ENCODE measurements at places on chromosomes 16 and 17. TPM values are rescaled to one million over a fixed set of nuclear protein-coding genes. Genes with fewer than 3 reads are reported as not detected.

GRCh38 chr16:15950161-15950854 is 892 bp downstream of the ABCC1 start:
- H3K36me3 ChIP-seq: peaks cover 4% of the 10 kb centered on the region
- H3K4me1 ChIP-seq: peaks cover 35% of the 10 kb centered on the region
- peak; percentile 53 for DNase-seq
- H3K27me3 ChIP-seq: no peaks in the 10 kb centered on the region
- peak overlapping the region; percentile 95 for H3K27ac ChIP-seq

DNA sequence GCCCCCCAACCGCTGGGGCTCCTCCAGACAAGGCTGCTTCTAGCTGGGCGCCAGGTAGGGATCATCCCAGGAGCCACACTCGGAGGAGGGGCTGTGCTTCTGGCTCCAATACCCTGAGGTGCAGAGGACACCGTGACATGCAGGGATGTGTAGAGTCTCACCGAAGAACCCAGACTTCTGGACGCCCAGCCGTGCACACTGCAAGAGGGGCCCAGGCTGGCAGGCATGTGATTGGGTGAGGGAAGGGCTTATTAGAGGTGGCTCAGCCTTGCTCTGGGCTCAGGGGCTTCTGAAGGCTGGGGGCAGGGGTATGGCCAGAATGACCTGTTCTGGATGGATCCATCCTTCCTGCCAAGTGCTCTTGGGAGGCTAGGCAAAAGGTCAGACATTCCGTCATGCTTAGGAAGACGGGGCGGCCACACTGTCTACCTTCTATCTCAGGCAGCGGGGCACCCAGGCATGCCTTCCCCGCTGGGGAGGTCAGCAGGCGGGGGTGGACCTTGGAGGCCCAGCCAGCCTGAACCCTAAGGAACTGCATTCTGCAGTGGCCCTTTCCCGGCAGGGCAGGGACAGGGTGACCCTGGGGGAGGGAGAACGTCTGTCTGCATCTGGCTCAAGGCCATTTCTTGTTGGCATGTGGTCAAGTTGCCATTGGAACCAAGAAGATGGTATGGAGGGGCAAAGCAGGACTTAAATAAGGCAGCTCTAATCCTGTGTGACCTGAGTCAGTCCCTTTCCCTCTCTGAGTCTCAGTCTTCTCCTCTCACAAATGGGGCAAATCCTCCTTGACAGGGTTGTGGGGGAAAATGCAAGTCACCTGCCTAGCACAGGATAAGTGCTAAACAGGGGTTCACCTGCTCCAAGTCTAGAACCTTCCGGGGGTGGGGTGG is 5.8 kb upstream of the ADGRG1 start:
- H3K27ac ChIP-seq: no peak overlapping the region
- H3K27me3 ChIP-seq: peaks cover 17% of the 10 kb centered on the region
- no peak overlapping the region for H3K4me3 ChIP-seq
- no peaks in the 10 kb centered on the region for H3K36me3 ChIP-seq
- peaks cover 8% of the 10 kb centered on the region for H3K4me1 ChIP-seq

DNA sequence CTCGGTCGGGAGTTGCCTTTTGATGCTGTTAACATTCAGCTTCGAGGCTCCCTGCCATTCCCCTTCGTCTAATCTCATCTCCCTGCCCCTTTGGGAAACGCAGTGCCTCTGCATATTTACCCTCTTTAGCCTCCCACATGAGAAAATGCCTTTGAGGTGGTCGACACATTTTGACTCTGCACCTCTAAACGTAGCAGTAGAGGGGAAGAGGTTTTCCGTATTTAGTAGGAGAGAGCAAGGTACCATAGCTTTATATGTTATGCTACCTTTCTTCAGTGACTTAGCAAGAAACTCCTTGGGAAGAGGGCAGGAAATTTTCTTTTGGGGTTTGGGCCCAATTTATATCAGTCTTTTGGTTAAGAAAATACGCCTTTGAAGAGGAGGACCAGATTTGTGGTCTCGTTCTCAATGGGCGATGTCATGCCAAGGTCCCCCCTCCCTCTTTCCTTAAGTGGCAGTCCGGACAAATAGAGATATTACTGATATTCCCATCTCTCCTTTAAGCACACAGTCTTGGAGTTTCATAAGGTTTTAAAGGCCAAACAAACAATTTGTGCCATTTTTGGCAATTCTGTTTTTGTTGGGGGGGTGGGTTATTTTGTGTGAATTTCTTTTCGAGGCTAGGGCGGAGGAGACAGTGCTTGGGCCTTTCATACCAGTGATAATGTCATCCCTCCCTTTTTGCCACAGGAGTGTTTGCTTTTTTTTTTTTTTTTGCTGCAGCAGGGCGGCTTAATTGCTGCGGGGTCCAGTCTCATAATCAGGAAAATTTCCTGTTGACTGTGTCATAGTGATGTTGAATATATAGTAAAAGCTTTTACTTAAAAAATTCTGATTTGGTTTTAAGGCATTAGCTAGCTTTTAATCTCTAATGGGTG is 1.5 kb downstream of the PAFAH1B1 start:
- H3K27me3 ChIP-seq: no peaks in the 10 kb centered on the region
- peaks cover 32% of the 10 kb centered on the region for H3K4me1 ChIP-seq
- peak overlapping the region; percentile 93 for H3K27ac ChIP-seq
- peak overlapping the region; percentile 99 for H3K4me3 ChIP-seq

- no peaks in the 10 kb centered on the region for H3K27me3 ChIP-seq
- H3K4me1 ChIP-seq: peaks cover 51% of the 10 kb centered on the region
- H3K27ac ChIP-seq: peak overlapping the region; percentile 74
- DNase-seq: no peak
Measured at GRCh38 chr16:24070851-24071250, 185.3 kb upstream of the CACNG3 start.

DNA sequence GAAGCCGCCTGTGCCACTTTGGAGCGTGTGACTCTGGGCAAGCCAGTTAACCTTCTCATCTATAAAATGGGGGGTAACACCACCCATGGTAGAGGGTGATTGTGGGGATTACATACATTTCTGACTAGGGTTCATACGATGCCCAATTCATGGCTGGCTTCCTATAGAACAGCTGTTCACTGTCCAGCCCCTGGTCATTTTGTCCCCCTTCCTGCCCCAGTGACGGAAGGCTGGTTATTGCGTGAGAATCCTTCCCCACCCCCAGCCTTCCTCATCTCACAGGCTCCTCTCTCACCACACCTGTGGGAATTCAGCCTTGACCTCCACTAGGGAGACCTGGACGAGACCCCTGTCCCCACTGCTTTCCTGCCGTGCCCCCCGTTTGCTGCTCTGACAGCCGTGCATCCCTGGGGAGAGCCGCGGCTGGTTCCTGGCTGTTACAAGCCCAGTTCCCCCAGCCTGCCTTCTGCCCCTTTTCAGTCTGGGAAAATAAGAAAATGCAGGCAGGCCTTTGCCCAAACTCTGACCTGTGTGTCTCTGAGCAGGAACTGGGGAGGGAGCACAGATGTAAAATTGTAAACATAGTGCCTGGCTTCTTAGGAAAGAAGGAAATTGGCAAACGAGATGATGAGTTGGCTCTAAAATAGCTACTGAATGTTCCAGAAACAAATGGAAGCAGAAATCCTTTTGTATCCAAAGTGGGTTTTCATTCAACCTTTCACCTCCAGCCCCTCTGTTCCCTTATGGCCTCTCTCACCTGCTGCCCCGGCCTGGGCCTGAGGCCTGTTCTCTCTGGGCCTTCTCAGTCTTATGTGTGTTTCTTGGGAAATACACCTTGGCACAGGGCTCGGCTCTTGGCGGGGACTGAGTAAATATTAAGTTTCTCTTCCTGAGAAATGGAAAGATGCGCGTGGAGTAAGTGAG is 67.3 kb downstream of the OR1D5 start:
- H3K4me1 ChIP-seq: no peaks in the 10 kb centered on the region
- no peak overlapping the region for H3K4me3 ChIP-seq
- peak overlapping the region; percentile 32 for H3K27ac ChIP-seq
- H3K36me3 ChIP-seq: peaks cover 9% of the 10 kb centered on the region
- DNase-seq: no peak
- no peaks in the 10 kb centered on the region for H3K27me3 ChIP-seq

AATK gene
- 2.2 TPM for total RNA-seq

CCDC78 gene
- 3.4 TPM for total RNA-seq

Data from T-helper 17 cell (primary cell).